GDM1 (cell line): ENCODE measurements at places on chromosomes 1 and 21.
A peak's percentile ranks its signal among the peaks of the same experiment; 100 is the strongest.

- DNase-seq, result no peak
These were observed 606 bp upstream of the FMO4 start for GRCh38 chr1:171313319-171313834.

DNA sequence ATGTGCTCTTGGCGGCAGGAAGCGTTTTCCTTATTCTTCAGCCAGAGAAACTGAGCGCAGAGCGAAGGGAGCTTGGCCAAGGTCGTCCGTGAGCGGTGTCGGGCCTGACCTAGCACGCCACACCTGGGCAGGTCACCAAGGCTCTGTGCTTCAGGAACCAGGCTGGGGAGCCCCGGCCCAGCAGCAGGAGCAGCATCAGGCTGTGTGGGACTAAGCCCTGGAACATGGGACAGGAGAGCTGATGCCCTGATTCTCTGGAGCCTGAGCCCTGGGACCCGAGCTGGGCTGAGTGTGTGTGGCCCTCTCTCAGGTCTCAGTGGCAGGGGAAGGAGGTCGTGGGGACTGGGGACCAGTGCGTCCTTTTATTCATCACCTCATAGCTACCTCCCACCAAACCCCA is 65.2 kb upstream of the ABCG1 start:
- DNase-seq, result no peak

DNA sequence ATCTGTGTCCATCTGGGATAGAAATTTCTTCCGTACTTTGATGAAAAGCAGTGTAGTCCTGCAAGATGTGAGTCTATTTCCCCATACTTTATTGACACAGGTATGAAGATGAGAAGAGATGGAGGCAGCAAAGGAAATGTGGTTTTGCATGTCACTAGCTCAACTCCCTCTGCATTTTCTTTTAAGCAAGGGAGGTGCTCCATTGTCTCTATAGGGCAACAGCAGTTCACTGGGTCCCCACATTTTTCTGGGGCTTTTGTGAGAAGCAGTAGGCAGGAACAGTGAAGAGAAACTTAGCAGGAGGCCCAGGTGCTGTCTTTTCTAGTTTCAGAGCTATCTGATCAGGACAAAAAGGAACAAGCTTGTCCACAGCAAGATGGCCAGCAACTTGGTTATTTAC is 37.1 kb downstream of the C21orf91 start:
- DNase-seq, result no peak

DNA sequence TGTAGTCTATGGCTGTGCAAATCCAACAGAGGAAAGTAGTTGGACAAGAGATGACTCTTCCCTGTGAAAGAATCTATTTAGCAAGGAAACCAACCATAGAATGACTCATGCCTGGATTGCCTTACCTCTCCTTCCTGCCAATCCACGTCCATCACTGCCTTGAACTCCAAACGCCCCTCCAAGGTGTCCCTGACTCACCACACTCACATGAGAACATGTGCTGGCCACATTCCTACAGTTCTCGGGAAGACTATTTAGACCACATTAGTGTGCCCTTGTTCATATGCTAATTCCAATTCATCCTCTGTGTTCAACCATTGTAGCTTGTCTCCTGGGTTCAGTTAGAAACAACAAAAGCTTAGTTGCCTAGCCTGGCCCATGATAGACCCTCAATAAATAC is 157.3 kb downstream of the SLC30A10 start:
- DNase-seq, result no peak

DNA sequence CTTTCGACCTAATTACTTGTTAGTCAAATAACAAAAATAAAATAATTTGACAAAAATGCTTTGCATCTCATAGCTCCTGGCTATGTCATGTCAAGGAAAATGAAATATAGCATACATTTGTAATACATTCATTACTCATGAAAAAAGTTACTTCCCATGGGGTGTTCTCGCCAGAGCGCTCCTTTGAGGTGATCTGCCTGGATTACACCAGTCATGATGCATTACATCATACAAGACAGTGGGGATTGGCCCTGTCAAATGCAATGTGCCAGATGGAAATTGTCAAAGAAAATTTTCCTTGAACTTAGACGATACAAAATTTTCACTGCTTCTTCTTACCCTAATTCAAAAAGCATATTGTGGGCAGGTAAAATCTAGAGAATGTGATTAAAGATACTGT is 215.6 kb upstream of the B3GALT2 start:
- no peak for DNase-seq

GRCh38 chr1:234756066-234756774 is 146.2 kb upstream of the IRF2BP2 start:
- DNase-seq, result no peak

GRCh38 chr1:223246476-223247112 is 103.5 kb upstream of the TLR5 start:
- no peak for DNase-seq

DNA sequence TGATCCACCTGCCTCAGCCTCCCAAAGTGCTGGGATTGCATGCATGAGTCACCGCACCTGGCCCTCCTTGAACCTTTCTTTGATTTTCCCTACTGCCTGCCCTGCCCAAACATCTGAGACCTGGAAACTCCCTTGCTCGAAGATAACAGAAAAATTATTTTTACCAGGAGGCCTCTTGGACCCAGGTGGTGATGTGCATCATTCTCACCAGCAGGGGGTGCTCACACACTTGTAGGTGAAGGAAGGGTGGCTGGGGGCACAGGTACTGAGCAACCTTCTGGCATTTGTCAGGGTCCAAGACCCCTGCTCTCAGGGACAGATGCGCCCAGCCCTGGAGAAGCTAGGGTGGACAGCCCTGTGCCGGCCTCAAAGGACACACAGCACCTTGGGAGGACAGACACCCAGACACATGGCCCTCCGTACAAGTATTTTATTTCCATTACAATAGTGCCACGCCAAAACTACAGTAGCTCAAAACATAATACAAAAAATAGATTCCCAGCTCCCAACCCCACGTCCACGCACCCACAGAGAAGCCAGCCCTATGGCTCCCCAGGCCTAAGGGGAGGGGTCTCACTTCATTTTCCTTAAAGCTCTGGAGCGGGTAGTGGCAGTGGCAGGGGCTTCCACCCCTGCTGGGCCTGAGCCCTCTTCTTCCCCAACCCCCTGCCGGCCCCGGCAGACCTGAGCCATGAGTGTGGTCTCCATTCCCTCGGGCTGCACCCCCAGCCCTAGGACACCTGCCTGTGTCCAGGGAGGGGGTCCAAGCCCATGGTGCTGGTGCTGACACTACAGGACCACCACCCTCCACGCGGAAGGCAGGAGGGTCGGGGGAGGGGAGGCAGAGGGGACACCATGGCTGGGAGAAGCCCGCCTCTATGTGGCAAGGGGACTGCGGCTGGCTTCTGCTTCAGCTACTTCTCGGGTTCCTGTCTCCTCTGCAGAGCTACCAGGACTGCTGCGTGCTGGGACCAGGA is 40.4 kb upstream of the EIF4G3 start:
- DNase-seq, result peak; percentile 15

GRCh38 chr1:18927654-18928272 is 25.4 kb upstream of the ALDH4A1 start:
- peak; percentile 76 for DNase-seq

- DNase-seq, result no peak
These were observed 147.8 kb upstream of the PRMT6 start for GRCh38 chr1:106908689-106909088.

- no peak for DNase-seq
These were observed 31.9 kb downstream of the GLUL start for GRCh38 chr1:182359645-182360044.

- DNase-seq, result no peak
These were observed 61.3 kb downstream of the ROR1 start for GRCh38 chr1:63835128-63835527.

DNA sequence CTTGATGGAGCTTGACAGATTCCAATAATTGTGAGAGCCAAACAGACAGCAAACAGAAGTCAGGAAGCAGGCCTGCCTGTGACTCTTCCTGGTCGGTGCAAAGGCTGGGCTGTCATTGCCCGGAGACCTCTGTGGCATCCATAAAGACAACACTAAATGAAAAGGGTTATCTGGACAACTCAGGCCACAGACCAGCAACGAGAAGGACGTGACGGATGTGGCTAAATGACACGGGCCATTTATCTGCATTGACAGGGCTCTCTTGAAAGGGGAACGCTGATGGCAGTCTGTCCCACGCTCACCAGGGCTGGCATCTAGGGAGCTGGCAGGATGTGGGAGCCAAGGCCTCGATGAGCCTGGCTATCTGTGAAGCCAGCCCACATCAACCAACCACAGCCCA is 35.0 kb downstream of the HMGB4 start:
- DNase-seq, result no peak

- no peak for DNase-seq
These were observed 79.7 kb downstream of the SMYD2 start for GRCh38 chr1:214360525-214361164.

GRCh38 chr1:215143497-215143896 is 61.0 kb downstream of the KCNK2 start:
- DNase-seq, result no peak

DNA sequence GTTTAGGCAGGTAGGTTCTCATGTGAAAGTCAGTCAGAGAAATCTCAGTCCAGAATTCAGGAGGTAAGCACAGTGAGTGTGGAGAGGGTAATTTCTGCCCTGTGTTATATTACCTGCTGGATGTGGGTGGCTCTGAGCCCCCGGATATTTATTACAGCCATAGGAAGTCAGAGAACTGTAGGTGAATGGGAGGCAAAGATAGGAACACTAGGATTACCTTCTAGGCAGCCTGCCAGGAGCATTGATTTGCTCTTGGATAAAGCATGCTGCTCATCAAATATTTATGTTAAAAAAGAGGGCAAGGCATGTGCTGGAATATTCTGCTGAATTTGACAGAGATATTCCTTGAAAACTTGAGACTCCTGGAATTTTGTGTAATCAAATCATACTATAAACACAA is 8.5 kb downstream of the GNG12 start:
- DNase-seq, result no peak

GRCh38 chr1:182235952-182236650 is 155.5 kb downstream of the GLUL start:
- no peak for DNase-seq

DNA sequence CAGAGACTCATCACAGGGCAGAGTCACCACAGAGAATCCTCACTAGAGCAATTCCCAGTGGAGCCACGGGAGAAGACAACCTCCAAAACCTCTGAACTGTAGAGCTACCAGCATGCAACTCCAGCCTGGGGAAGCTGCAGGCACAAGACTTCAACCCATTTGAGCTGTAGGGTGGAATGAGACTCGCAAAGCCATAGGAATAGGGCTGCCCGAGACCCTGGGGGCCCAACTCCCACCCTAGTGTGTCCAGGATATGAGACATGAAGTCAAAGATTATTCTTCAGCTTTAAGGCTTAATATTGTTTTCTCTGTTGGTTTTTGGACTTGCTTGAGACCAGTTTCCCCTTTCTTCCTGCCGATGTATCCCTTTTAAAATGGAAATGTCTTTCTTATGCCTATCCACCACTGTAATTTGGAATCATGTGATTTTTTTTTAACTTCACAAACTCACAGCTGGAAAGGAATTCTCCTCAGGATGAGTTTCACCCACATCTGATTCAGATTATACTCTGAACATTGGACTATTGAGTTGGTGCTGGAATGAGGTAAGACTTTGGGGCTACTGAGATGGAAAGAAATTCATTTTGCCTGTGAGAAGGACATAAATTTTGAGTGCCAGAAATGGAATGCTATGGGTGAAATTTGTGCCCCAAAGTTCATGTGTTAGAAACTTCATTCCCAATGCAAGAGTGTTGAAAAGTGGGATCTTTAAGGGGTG is 59.6 kb upstream of the ST6GALNAC5 start:
- DNase-seq, result no peak

DNA sequence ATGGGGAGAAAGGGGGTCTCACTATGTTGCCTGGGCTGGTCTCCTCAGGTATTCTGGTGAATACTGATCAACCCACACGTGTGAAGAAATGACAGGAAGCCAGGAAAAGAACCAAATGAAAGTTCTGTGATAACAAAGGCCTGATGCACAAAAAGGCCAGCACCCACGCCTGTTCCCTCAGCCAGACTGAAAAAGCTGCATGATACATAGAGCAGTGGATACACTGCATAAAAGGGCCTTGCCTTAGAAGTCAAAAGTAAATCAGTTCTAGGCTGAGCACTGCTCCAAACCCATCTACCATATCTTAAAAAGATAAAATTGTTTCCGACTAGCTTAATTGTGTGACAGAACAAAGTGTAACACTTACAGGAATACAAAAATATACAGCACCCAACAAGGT is 36.9 kb upstream of the PSMG1 start:
- no peak for DNase-seq

- DNase-seq, result no peak
These were observed 35.2 kb upstream of the AK4 start for GRCh38 chr1:65112811-65113210.

DNA sequence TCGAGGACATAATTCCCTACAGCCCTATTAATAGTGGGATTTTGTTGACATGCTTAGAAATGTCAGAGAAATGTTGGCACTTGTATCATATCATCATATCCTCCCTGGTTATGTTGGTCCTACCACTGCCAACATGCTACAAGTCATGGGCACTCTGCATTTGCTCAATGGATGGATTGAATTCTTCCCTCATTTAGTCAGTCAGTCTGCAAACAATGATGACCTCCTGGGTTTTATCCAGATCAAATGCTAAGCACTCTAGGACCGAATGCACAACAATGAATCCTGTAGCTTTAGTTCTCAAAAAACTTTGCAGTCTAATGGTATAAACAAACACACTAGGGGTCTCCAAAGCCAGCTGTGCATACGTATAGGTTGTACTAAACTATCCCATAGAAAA is 357.2 kb upstream of the DPYD start:
- DNase-seq, result no peak

- no peak for DNase-seq
These were observed 581.6 kb upstream of the ADAMTS5 start for GRCh38 chr21:27548486-27548885.

- no peak for DNase-seq
These were observed 185.8 kb downstream of the SDCCAG8 start for GRCh38 chr1:243441601-243442000.

DNA sequence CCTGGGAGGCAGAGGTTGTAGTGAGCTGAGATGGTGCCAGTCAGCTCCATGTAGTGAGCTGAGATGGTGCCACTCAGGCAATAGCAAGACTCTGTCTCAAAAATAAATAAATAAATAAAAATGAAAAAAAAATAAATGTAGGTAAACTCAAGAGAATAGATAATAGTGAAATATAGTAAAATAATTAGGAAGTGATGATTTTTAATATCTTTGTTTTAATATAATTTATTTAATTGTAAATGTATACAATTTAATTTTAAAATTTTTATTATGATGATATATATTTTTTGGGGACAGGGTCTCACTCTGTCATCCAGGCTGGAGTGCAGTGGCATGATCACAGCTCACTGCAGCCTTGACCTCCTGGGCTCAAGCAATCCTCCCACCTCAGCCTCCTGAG is 19.6 kb upstream of the SERINC2 start:
- DNase-seq, result no peak

- no peak for DNase-seq
These were observed 232.9 kb downstream of the SMYD3 start for GRCh38 chr1:246274186-246274585.

- peak; percentile 12 for DNase-seq
These were observed 6.4 kb downstream of the TTC22 start for GRCh38 chr1:54794451-54795355.

- DNase-seq, result no peak
These were observed 6.6 kb upstream of the ADORA3 start for GRCh38 chr1:111509997-111510375.

GRCh38 chr1:219731771-219732170 is 118.9 kb upstream of the ZC3H11B start:
- DNase-seq, result no peak
